NCI-H1417 (cell line): ENCODE measurements at places on chromosomes 4 and X.
A peak's percentile ranks its signal among the peaks of the same experiment; 100 is the strongest.

DNA sequence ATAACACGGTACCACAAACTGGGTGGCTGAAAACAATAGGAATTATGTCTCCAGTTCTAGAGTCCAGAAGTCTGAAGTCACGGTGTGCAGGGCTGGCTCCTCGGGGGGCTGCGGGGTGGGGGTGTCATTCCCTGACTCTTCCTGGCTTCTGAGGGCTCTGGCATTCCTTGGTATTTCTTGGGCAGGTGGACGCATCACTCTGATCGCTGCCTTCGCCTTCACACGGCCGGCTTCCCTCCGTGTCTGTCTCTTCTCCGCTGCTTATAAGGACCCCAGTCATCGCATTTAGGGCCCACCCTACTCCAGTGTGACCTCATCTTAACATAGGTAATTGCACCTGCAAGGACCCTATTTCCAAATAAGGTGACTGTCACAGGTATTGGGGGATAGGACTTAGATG is 134.6 kb downstream of the CPZ start:
- DNase-seq: no peak

DNA sequence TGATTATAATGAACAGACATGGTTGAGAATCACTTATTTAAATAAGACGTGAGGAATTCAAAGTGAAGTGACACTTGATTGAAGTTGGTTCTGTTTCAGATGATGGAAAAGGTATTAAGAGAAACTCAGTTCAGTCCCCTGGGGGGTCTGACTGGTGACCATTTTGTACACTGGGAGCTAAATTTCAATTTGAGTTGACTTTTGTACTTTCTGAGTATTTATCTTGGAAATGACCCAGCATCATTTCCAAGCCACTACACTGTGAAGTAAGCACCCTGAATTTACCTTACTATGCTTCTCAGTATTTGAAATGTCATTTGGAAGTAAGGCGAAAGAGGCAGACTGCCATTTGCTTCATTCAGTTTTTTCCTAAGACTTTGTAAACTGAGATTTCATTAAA is 73.4 kb downstream of the CNOT6L start:
- DNase-seq: no peak

- DNase-seq: no peak
Observed at GRCh38 chr4:27873596-27873995, 1013.0 kb downstream of the STIM2 start.

- peak; percentile 75 for DNase-seq
Observed at GRCh38 chrX:24145303-24146186, 4.0 kb upstream of the ZFX start.

DNA sequence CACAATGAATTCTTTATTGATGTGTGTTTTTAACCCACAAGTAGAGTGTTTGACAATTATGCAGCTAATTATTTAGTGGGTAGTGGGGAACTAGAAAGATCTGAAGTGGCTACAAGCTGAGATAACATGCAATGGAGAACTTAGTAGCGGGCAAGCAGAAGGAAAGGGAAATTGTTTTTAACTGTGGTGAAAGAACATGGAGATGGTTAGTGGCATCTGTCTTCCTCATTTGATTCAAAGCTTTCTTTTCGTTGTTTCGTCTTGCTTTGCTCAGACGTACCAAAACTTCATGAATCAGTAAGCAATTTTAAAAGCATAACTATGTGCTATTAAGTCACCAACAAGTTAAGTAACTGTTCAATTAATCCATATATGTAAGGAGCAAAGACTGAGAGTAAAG is 169.9 kb downstream of the BANK1 start:
- DNase-seq: no peak

GRCh38 chr4:7506572-7506971 is 71.8 kb upstream of the PSAPL1 start:
- no peak for DNase-seq

GRCh38 chr4:177455561-177455970 is 13.3 kb upstream of the AGA start:
- DNase-seq: no peak

- DNase-seq: no peak
Observed at GRCh38 chrX:71438750-71439149, 72.6 kb downstream of the TAF1 start.

- no peak for DNase-seq
Observed at GRCh38 chrX:122833230-122833629, 350.8 kb upstream of the GRIA3 start.

DNA sequence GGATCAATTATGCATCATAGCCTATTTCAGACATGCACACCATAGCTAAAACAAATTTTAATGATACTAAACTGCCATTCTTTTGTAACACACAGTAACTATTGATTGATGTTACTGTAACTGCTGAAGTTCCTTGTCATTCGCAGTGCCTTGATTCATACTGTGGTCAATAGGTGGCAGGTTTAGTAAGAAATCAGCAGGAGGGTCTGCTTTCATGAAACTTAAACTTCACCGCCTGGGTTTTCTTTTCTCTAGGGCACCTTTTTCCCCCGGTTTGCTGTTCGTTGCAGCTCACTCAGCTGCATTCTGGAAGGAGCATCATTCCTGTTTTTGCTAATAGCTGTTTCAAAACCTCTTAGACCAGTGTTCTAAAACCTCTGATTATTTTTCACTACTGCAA is 88.1 kb downstream of the RPA4 start:
- no peak for DNase-seq

- DNase-seq: no peak
Observed at GRCh38 chrX:152892499-152892898, 5.4 kb upstream of the ZNF185 start.

DNA sequence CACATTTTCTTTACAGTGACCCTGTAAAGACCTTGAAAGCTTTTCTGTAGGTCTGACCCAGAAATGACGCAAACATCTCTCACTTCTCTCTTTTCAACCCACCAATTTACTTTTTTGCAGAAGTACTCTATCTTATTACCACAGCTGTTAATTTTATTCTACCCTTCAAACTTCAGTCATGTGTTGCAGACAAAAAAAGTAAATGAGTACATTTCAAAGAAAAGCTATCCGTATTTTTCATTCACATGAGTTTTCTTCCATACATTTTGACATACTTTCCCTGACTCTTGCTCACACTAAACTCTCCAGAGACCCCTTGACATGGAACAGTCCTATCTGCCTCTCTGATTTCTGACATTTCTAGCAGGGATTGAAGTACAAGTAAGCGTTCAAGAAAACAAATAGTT is 51.7 kb downstream of the SLC7A11 start:
- no peak for DNase-seq

GRCh38 chrX:130769835-130770234 is 133.2 kb downstream of the ENOX2 start:
- DNase-seq: no peak

- DNase-seq: no peak
Observed at GRCh38 chrX:136154998-136155397, 7.7 kb downstream of the FHL1 start.

DNA sequence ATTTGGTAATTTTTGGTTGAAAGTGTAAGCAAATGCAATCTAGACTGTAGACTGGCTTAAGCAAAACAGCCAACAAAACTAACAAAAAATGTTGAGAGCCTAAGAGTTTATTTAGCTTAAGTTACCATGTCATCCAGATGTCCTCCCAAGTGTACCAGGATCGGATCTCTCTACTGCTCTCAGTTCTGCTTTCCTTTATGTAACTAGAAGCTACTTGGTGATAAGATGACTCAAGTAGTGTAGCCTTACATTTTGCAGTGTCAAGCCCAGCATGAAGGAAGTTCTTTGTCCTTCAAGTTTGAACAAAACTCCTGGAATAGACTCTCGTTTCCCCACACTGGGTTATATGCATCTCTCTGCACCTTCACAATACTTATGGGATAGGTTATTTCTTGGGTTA is 1500.0 kb downstream of the STIM2 start:
- DNase-seq: no peak

- DNase-seq: no peak
Observed at GRCh38 chrX:38087594-38087993, 81.2 kb downstream of the SYTL5 start.

DNA sequence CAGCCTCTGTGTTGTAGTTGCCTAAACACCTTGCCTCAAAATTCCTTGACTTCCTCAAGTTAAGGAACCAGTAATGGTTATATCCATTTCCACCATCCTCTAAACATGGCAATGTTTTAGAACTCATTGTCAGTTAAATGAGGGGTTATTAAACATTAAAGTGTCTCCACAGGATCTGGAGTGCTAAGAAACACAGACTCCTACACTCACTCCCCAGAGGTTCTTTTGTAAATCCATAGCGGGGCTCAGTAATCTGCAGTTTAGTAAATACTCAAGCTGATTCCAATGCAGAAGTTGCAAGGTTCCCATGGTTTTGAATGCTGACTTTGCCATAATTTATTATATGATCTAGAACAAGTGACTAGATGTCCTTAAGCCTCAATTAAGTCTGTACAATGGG is 245.5 kb downstream of the GPAT3 start:
- DNase-seq: no peak

DNA sequence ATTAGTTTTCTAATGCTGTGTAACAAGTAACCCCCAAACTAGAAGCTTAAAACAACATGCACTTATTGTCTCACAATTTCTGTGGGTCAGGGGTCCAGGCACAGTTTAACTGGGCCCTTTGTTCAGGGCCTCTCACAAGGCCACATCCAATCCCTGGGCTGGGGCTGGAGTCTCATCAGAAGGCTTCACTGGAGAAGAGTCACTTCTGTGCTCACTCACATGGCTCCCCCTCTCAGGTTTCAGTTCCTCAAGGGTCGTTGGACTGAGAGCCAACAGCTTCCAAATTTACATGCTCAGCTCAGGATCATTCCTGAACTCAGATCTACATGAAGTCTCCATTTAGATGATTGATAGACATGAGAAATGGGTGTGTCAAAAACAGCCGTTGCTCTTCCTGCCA is 77.1 kb downstream of the EVC start:
- DNase-seq: no peak

DNA sequence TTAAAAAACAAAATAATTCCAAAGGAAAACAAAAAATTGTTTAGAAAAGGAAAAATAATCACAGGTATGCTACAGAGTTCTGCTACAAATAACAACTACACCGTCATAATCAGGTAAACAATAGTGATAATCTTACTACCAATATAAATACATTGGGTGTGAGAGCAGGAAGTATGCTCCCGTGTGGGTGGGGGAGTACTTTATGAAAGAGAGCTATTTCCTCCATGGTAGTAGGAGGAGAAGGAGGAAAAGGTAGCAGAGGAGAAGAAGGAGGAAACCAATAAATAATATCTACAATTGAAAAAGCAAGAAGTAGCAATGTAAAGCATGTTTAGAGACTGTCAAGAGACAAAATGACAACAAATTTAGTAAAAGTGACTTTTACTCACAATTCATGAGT is 35.1 kb downstream of the TEC start:
- DNase-seq: no peak

DNA sequence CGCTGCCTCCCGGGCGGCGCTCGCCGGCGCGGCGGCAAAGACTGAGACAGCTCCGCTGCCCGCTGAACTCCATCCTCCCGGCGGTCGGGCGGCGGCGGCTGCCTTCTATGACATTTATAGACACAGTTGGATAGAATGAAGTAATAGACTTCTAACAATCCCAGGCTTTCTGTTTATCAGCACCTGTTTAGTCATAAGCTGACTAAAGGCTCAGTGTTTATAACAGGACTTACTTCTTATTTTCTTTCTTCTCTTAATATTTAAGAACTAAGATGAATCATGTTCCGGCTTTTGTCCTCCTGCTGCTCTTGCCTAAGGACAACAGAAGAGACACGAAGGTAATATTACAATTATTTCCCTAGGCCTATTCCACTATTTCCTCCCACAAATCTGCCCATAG is 3.9 kb downstream of the ARL13A start:
- DNase-seq: no peak
